ENCODE measurements at places on chromosomes 7 and 10.

DNA sequence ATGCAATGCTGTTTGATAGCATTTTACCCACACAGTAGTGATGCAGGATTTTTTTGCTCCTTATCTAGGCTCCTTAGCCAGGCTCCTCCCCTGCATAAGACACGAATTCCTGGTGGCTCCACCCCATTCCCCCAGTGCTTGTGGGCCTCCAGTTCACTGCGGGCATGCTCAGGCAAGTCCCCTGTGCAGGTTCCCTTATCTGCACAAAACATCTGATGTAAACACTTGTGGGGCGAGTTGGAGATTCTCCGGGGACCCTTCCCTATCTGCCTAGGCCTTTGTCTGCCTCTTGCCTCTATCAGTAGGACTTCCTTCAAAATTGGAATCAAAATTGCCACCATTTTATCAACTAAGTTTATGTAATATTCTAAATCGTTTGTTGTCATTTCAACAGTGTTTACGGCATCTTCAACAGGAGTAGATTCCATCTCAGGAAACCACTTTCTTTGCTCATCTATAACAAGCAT is 5.4 kb upstream of the STK17A start:
- no peak for DNase-seq

GRCh38 chr10:6062101-6062771 is at the start of gene IL2RA:
IL2RA (minus strand) TSS chr10:6062367; CDS start chr10:6062151, 216 bp downstream.
- peak; percentile 47 for DNase-seq

DNA sequence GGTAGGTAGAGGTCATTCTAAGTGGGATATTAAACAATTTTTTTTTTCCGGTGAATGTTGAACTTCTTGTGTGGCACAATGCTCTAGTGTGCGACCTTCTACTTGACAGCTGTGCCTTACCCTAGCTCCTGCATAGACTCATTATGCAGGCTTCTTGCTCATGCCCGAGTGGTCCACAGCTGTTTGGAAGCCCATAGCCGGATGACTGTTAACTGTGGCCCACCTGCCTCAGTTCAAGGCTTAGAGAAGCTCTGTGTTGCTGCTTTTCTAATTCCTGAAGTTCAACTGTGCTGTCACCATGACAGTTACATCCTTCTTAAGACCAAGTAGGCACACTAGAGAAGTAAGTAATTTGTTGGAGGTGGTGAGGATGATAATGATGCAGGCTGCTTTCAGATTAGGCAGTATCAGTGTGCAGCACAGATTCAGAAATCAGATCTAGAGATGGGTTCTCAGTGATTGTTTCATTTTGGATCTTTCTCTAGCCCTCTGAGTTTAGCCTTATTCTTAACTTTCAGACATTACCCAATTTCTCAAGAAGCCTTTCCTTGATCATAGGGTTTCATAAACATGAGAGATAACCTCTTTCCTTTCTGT is 278.4 kb downstream of the PHF14 start:
- DNase-seq: no peak

DNA sequence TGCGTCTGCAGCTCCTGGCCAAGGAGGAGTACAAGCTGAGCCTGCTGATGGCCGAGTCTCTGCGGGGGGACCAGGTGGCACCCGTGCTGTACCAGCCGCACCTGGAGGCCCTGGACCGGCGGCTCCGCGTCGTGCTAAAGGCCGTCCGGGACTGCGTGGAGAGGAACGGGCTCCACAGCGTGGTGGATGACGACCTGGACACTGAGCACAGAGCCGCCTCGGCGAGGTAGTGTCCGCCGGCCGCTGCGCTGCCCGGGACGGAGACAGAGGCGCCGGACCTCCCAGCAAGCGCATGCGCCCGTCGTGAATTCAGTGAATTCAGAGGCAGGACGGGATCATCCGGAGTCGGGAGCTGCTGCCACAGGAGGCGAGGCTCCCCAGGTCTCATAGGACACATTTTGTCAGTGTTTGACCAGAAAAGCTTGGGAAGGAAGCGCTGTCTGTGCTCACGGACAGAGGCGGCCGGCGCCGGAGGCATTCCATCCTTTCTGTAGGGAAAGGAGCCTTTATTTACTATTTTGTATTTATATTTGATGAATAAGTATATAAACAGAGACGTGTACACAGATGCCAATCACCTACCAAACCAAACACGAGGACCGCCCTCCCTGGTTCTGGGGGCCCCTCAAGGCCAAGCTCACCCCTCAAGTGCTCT is 30.1 kb upstream of the FOXL3 start:
- DNase-seq: no peak

DNA sequence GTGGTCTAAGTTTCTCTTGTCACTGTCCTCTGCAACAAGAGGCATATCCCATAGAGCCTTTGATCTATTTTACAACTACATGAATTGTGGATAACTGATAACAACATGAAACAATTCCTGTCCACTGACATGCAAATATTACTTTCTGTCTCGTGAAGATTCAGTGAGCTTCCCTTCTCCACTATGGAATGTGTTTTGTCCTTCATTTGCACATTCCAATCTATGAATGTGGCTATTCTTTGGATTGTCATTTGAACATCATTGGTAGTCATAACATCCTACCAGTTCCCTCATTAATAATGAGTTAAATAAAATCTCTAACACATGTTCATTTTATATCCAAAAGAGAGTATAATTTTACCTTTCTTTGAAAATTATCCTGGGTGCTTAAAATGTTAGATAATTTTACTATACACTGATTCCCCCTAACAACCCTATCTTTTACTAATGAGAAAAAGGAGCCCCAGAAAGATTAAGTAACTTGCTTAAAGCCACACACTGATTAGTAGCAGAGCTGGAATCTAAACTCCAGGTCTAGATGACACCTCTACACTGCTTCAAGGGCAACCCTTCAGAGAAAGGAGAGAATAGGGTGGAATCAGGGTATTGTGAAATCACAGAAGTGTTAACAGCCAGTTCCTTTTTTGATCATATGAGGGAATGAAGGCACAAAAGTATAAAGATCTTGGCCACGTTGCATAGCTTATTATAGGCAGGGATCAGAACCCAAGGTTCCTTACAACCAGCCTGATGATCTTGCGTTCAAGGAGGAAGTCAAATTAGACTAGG is 39.1 kb downstream of the PDE1C start:
- no peak for DNase-seq

Data from activated CD8-positive, alpha-beta memory T cell treated with anti-CD3 and anti-CD28 coated beads for 4 hours (primary cell).